ENCODE measurements at places on chromosomes 7 and 10. TPM values are rescaled to one million over a fixed set of nuclear protein-coding genes. Genes with fewer than 3 reads are reported as not detected.

- DNase-seq = peak; percentile 58
Measured at GRCh38 chr10:71708301-71708703, 11.3 kb downstream of the C10orf105 start.

DNA sequence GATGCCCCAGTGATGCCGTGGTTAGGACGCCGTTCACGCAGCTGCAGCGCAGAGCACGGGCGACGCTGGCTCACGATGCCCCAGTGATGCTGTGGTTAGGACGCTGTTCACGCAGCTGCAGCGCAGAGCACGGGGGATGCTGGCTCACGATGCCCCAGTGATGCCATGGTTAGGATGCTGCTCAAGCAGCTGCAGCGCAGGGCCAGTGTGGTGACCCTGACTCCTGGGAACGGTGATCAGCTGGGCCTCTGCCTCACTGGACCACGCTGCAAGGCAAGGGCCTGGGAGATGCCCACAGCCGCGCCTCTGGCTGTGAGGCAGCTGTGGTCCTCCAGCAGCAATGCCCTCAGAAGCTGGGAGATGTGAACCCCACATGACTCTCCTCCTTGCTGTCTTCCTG lies 280.6 kb downstream of the DNAJB6 start:
- DNase-seq = no peak

DNA sequence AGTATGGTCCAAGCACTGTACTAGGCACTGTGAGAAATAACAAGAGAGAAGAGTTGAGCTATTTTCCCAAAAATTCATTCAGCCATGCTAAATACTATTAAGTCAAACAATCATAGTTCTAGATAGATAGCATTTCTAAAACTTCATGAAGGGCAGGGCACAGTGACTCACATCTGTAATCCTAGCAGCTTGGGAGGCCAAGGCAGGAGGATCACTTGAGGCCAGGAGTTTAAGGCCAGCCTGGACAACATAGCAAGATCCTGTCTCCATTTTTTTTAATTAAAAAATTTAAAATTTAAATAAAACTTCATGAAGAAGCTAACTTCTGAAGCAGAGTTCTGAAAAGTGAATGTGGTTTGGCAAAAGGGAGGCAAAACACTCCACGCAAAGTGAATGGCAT lies 29.9 kb downstream of the USP54 start:
- DNase-seq = no peak

DNA sequence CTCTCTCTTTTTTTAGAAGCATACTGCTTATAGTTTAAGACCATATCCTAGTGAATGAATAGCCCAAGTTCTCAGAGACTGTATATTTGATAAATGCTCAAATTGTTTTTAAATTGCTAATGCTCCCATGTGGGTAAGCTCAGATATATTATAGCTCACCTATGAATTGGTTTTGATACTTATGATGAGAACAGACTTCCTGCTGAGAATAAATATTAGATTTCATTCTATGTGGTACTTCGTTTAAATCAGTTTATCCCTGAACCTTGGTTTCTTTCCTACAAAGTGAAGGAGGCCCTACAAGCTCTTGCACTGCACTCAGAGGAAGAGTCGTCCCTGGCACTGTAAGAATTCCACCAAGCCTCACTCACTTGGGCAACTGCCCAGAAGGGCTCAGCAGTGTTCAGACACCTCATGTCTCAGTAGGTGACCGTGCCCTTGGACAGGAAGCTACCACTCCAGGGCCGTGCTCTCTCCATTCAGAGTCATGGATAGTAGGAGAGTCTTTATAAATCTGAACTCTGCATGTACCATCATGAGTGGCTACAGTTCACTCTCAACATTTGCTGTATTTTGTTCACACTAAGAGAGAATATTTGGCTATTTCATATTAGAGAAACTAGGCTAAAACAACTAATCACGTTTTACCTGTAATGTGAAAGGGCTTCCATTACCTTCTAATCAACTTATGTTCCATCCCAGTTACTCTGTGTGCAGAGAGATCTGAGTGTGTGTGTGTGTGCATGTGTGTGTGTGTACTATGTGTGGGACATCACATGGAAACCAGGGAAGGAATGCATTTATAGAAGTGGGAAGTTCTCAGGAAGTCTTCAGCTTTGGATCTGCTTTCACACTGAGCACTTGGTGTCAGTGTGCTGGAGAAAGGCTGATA lies 93.8 kb downstream of the PTPRE start:
- no peak for DNase-seq

The WDR91 gene
- 46.6 TPM for total RNA-seq

The PKD2L1 gene
- 1.6 TPM for total RNA-seq

The KCNH2 gene
- 247 TPM for total RNA-seq

The AHR gene
- total RNA-seq = 28.4 TPM

The MRPL32 gene
- 56.8 TPM for total RNA-seq

The CLEC2L gene
- 0.79 TPM for total RNA-seq

Data from testis (tissue), 5 donors.